Hepatocyte (in vitro differentiated cells): ENCODE measurements at places on chromosomes 11 and 22. TPM values are rescaled to one million over a fixed set of nuclear protein-coding genes. Genes with fewer than 3 reads are reported as not detected.

ADAMTS8 gene
- total RNA-seq: 1.9 and 2.3 TPM in 2 replicates

DNA sequence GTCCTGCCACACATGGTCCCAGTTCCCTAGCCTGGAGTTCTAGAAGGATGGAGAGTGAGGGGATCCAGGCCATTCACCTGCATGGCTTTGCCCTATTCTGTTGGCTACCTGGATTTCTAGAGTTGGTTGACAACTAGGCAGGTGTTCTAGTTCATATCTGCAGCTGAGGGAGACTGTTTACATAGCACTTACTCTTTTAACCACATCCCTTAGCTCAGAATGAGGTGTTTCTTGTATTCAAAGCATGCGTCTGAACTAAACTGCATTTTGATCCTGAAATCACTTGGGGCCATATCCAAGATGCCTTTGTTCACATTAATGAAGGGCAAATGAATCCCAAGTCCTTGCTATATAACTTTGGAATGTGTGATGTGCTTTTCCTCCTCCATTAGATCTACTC, 60.9 kb downstream of the SYT13 start:
- no peak overlapping the region for H3K27ac ChIP-seq
- H3K4me1 ChIP-seq: no peaks in the 10 kb centered on the region
- no peak overlapping the region for H3K4me3 ChIP-seq

TMEM151A gene
- 20.6 and 21.4 TPM in 2 replicates for total RNA-seq

- peaks cover 5% of the 10 kb centered on the region for H3K4me1 ChIP-seq
- H3K36me3 ChIP-seq: no peaks in the 10 kb centered on the region
- no peaks in the 10 kb centered on the region for H3K27me3 ChIP-seq
- no peak overlapping the region for H3K4me3 ChIP-seq
Measured at GRCh38 chr11:89405629-89406028, 85.5 kb downstream of the NOX4 start.

GRCh38 chr11:118614511-118614910, 7.1 kb downstream of the PHLDB1 start:
- H3K4me3 ChIP-seq: no peak overlapping the region
- H3K27me3 ChIP-seq: peaks cover 13% of the 10 kb centered on the region
- H3K27ac ChIP-seq: no peak overlapping the region
- DNase-seq: no peak
- H3K4me1 ChIP-seq: peaks cover 66% of the 10 kb centered on the region

TRIM22 gene
- total RNA-seq: 15.4 TPM in 2 replicates

GRCh38 chr11:133903875-133904817, 52.6 kb downstream of the IGSF9B start:
- no peaks in the 10 kb centered on the region for H3K4me1 ChIP-seq
- no peak overlapping the region for H3K4me3 ChIP-seq
- no peak for DNase-seq
- no peak overlapping the region for H3K27ac ChIP-seq
- H3K36me3 ChIP-seq: no peaks in the 10 kb centered on the region

DNA sequence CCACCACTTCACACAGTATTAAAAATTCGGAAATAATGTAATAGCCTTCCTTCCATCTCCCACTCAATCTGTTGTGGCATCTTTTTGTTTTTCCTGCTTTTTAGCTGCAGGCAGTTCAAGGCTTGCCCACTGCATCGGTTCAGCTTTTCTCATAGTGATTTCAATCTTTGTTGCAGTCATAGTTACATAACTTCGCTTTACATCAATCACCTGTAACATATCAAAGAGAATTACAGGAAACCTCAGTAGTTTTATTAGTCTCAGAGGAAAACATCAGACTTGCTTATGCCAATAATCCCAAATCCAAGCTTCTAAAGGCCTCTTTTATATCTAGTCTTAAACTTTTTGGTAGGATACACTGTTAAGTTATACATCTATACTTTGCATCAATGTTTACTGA, 20.5 kb downstream of the CHORDC1 start:
- H3K4me1 ChIP-seq: no peaks in the 10 kb centered on the region
- no peak overlapping the region for H3K27ac ChIP-seq
- no peak overlapping the region for H3K4me3 ChIP-seq
- DNase-seq: no peak
- no peaks in the 10 kb centered on the region for H3K36me3 ChIP-seq

SPTBN2 gene
- total RNA-seq: 115 and 152 TPM in 2 replicates

- no peak overlapping the region for H3K4me3 ChIP-seq
- no peaks in the 10 kb centered on the region for H3K36me3 ChIP-seq
- peaks cover 6% of the 10 kb centered on the region for H3K4me1 ChIP-seq
- H3K27me3 ChIP-seq: no peaks in the 10 kb centered on the region
- no peak overlapping the region for H3K27ac ChIP-seq
Measured at GRCh38 chr22:33459137-33459536, 401.0 kb upstream of the SYN3 start.

- H3K27me3 ChIP-seq: no peaks in the 10 kb centered on the region
- H3K27ac ChIP-seq: no peak overlapping the region
- H3K4me3 ChIP-seq: no peak overlapping the region
- H3K4me1 ChIP-seq: peaks cover 22% of the 10 kb centered on the region
- DNase-seq: peak; percentile 84
Measured at GRCh38 chr22:25048659-25049647, 96.4 kb downstream of the KIAA1671 start.

DNA sequence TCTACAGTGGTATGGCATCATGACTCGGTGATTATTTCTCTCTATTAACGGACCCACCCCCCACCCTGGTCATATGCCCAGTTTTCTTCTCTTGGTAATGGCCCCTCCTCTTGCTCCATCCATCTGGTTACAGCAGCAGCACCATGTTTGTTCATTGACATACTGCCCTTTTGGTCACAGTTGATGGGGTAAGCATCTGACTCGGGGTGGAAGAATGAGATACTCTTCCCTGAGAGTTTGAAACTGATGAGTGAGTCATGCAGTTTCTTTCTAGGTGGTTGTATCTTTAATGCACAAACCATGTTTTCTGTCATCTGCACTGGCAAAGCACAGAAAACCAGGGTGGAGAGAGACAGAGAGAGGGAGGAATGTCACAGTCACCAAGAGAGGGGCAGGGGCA, 126.0 kb downstream of the SYN3 start:
- no peaks in the 10 kb centered on the region for H3K27me3 ChIP-seq
- H3K4me1 ChIP-seq: no peaks in the 10 kb centered on the region
- no peak overlapping the region for H3K27ac ChIP-seq
- no peak overlapping the region for H3K4me3 ChIP-seq

GRCh38 chr11:130847517-130847916, 68.8 kb downstream of the SNX19 start:
- no peak overlapping the region for H3K27ac ChIP-seq
- H3K4me3 ChIP-seq: no peak overlapping the region
- H3K4me1 ChIP-seq: no peaks in the 10 kb centered on the region
- H3K36me3 ChIP-seq: no peaks in the 10 kb centered on the region

DNA sequence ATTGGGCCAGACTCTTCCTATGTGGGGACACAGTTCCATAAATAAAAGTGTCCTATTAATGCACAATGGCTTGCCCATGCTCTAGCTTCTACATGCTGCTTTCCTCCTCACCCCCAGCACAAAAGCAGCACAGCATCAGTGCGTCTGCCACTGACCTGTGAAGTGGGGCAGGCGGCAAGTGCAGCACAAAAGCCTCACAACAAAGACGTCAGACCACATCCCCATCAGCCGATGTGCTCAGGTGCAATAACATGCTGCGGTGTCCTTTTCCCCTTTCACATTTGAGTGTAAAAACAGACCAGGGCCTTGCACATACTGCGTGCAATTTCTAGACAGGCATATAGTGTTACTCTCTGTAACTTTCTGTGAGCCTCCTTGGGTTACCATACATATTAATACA, 12.8 kb downstream of the DKK3 start:
- no peak overlapping the region for H3K4me3 ChIP-seq
- peaks cover 30% of the 10 kb centered on the region for H3K4me1 ChIP-seq
- DNase-seq: no peak
- H3K36me3 ChIP-seq: no peaks in the 10 kb centered on the region
- no peak overlapping the region for H3K27ac ChIP-seq
- no peaks in the 10 kb centered on the region for H3K27me3 ChIP-seq

DNA sequence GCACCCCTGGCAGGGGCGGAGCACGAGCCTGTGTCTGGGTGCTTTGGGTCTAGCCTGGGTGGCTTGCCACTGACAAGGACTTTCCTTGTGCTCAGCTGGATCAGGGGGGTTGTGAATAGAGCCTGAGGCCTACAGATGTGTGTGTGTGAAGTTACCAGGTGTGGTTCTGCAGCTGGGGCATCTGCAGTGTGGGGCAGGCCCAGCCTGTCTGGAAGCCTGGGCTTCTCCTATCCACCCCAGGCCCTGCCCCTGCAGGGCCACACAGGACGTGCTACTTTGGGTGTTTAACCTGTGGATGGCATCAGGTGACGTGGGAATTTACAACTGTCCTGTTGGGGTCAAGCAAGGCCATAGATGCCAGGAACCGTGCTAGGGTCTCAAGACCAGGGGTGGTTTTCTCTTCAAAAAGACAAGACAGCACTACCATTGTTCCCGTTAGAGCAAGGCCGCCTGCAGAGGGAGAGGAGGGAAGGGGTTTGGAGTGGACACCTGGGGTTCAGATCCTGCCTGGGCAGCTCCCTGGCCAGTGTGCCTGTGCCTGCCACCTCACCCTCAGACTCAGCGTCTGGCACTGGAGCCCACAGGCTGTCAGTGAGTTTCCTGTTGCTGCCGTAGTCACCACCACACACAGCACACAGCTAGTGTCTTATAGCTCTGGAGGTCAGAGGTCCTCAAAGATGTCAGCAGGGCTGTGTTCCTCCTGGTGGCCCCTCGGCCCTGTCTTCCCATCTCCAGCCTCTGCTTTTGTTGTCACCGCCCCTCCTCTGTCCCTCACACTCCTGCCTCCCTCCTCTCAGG, 31.6 kb downstream of the CTTN start:
- H3K27me3 ChIP-seq: no peaks in the 10 kb centered on the region
- no peak overlapping the region for H3K4me3 ChIP-seq
- H3K27ac ChIP-seq: no peak overlapping the region
- no peak for DNase-seq
- no peaks in the 10 kb centered on the region for H3K4me1 ChIP-seq

DNA sequence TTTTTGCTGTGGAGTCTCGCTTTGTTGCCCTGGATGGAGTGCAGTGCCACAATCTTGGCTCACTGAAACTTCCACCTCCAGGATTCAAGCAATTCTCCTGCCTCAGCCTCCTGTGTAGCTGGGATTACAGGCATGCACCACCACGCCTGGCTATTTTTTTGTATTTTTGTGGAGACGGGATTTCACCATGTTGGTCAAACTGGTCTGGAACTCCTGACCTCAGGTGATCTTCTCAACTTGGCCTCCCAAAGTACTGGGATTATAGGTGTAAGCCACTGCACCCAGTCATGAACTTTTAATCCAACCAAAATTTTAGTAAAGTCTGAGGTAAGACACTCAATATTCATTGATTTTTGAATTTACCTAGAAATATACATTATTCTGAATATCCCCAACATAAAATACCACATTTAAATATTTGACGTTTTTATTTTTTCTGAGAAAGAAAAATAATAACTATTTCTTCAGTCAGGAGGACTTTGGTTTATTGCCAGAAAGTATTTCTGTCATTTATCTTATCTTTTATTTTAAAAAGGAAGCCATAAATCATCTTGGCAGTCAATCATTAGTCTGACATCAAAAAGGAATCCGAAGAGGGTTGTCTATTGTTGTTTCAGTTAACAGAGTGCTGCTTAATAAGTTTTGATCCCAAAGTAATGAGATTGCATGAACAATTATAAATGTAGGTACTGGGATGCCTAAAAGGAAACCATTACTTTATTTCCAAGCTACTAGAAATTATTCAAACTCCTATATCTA, 102.2 kb upstream of the GRIA4 start:
- no peaks in the 10 kb centered on the region for H3K36me3 ChIP-seq
- no peak for DNase-seq
- H3K4me3 ChIP-seq: no peak overlapping the region
- no peaks in the 10 kb centered on the region for H3K27me3 ChIP-seq

- no peaks in the 10 kb centered on the region for H3K36me3 ChIP-seq
- DNase-seq: no peak
- H3K27ac ChIP-seq: no peak overlapping the region
Measured at GRCh38 chr11:64608046-64608445, 17.0 kb downstream of the SLC22A12 start.

OR56A3 gene
- total RNA-seq: not detected in 2 replicates

GRCh38 chr22:41222846-41223507, 17.8 kb downstream of the CHADL start:
- no peak overlapping the region for H3K4me3 ChIP-seq
- H3K27ac ChIP-seq: no peak overlapping the region
- no peak for DNase-seq
- H3K4me1 ChIP-seq: no peaks in the 10 kb centered on the region
- H3K27me3 ChIP-seq: no peaks in the 10 kb centered on the region

- H3K36me3 ChIP-seq: no peaks in the 10 kb centered on the region
- no peak overlapping the region for H3K4me3 ChIP-seq
- H3K27ac ChIP-seq: no peak overlapping the region
- H3K4me1 ChIP-seq: no peaks in the 10 kb centered on the region
Measured at GRCh38 chr11:112113539-112114457, 27.1 kb downstream of the SDHD start.

DNA sequence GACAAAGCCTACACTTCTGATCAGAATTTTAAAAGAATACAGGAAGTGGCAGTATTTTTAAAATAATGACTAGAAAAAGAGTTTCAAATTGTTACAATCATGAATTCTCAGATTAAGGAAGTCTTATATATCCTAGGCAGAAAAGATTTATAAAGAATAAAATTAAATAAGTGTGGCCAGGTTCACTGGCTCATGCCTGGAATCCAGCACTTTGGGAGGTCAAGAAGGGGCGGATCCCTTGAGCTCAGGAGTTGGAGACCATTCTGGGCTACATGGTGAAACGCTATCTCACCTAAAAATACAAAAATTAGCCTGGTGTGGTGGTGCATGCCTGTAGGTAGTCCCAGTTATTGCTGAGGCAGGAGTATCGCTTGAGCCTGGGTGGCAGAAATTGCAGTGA, 24.1 kb downstream of the XKR3 start:
- no peaks in the 10 kb centered on the region for H3K36me3 ChIP-seq
- H3K4me1 ChIP-seq: no peaks in the 10 kb centered on the region
- H3K27me3 ChIP-seq: no peaks in the 10 kb centered on the region
- no peak for DNase-seq
- no peak overlapping the region for H3K4me3 ChIP-seq

DNA sequence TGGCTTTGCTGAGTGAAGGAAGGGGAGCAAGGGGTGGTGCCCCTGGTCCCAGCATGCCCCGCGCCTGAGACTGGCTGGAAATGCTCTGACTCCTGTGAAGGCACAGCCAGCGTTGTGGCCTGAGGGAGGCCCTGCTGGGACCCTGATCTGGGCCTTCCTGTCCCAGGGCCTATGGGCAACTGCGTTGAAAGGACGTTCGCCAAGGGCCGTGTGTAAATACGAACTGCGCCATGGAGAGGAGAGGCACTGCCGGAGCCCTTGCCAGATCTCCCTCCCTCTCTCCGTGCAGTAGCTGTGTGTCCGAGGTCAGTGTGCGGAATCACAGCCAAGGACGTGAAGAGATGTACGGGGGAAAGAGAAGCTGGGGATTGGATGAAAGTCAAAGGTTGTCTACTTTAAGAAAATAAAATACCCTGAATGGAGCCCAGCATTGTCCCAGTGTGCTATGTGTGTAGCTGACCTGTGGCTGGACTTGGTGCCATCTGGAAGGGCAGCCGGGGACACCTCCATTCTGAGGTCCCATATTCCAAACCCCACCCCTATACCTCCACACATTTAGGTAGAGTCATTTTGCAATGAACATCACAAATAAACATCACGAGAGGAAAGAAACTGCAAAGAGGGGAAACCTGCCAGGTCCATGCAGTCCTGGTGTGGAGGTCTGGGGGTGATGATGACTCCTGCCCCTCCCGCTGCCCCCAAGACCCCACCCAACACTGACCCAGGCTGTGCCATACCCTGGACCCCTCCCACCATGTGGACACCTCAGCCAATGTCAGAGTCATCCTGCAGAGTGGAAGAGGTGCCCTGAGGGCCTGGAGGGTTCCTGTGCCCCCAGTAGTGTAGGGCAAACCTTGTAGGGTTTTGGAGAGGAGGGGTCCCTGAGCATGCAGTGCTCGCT, 16.9 kb downstream of the RSPH14 start:
- no peaks in the 10 kb centered on the region for H3K4me1 ChIP-seq
- no peak overlapping the region for H3K4me3 ChIP-seq
- H3K27ac ChIP-seq: no peak overlapping the region
- no peak for DNase-seq
- H3K27me3 ChIP-seq: no peaks in the 10 kb centered on the region
